Sigmoid colon (tissue), 7 donors: ENCODE measurements at places on chromosomes 11 and 22. TPM values are rescaled to one million over a fixed set of nuclear protein-coding genes. Genes with fewer than 3 reads are reported as not detected.
A peak's percentile ranks its signal among the peaks of the same experiment; 100 is the strongest.

GRCh38 chr11:90465553-90465952 lies 242.7 kb upstream of the CHORDC1 start:
- H3K27me3 ChIP-seq, result no peaks in the 10 kb centered on the region
- H3K27ac ChIP-seq, result no peak overlapping the region
- no peak overlapping the region for H3K4me3 ChIP-seq
- no peaks in the 10 kb centered on the region for H3K36me3 ChIP-seq

GRCh38 chr11:112941104-112941503 lies 20.1 kb upstream of the NCAM1 start:
- no peaks in the 10 kb centered on the region for H3K36me3 ChIP-seq
- DNase-seq, result no peak
- no peaks in the 10 kb centered on the region for H3K27me3 ChIP-seq

GRCh38 chr11:43164831-43165230 lies 147.0 kb upstream of the API5 start:
- no peaks in the 10 kb centered on the region for H3K36me3 ChIP-seq
- no peak for DNase-seq
- H3K27ac ChIP-seq, result no peak overlapping the region
- H3K4me3 ChIP-seq, result no peak overlapping the region
- H3K4me1 ChIP-seq, result no peaks in the 10 kb centered on the region

- H3K27ac ChIP-seq, result peak overlapping the region; percentile 36
- H3K36me3 ChIP-seq, result no peaks in the 10 kb centered on the region
- no peaks in the 10 kb centered on the region for H3K27me3 ChIP-seq
- peaks cover 11% of the 10 kb centered on the region for H3K4me1 ChIP-seq
- no peak for DNase-seq
Observed at GRCh38 chr11:2836315-2837095, 49.1 kb downstream of the CDKN1C start.

DNA sequence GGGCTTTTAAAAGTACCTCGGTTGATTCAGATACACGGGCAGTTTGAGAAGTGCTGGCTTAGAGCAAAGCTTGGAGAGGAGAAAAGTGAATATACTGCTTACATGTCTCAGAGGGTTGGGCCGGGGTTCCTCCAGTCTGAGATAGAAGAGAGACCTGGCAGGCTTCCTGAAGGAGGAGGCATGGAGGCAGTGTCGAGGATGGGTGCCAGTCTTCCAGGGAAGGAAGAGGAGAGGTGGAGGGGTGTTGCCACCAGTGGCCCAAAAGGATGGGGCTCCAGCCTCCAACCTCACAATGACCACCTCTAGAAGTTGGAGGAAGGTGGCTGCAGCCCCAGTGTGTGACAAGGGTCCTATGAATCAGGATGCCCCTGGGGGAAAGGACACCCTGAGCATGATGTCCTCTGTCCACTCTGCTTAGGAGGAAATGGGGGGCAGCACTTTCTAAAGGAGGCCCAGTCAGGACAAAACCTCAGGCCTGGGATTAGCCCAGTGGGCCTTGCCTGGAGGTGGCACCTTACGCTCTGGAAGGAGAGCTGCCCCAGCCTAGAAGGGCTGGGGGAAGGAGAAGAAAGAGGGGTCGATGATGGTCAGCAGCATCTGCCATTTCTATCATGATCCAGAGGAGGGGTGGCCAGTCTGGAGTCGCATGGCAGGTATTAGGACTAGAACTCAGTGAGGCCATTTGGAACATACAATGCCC lies 65.2 kb downstream of the CD82 start:
- H3K27ac ChIP-seq, result no peak overlapping the region
- peak; percentile 57 for DNase-seq
- H3K27me3 ChIP-seq, result no peaks in the 10 kb centered on the region
- peaks cover 60% of the 10 kb centered on the region for H3K4me1 ChIP-seq
- no peak overlapping the region for H3K4me3 ChIP-seq
- no peaks in the 10 kb centered on the region for H3K36me3 ChIP-seq

DNA sequence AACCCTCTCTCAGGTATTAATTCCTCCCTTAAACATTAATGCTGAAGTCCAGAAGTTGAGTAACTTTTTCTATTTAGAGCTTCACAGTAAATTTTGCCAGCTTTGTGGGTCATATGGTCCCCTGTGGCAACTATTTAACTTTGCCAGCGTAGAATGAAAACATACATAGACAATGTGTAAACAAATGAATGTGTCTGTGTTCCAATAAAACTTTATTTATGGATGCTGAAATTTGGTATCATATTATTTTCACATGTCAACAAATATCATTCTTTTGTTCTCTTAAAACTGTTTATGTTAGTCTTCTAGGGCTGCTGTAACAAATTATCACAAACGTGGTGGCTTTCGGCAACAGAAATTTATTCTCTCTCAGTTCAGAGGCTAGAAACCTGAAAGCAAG lies 85.1 kb downstream of the TMEM135 start:
- no peak overlapping the region for H3K27ac ChIP-seq
- no peak for DNase-seq
- no peaks in the 10 kb centered on the region for H3K36me3 ChIP-seq

GRCh38 chr11:70167723-70168404 lies 35.2 kb upstream of the FADD start:
- H3K36me3 ChIP-seq, result no peaks in the 10 kb centered on the region
- no peak overlapping the region for H3K4me3 ChIP-seq
- no peak overlapping the region for H3K27ac ChIP-seq
- H3K27me3 ChIP-seq, result no peaks in the 10 kb centered on the region
- no peaks in the 10 kb centered on the region for H3K4me1 ChIP-seq

DNA sequence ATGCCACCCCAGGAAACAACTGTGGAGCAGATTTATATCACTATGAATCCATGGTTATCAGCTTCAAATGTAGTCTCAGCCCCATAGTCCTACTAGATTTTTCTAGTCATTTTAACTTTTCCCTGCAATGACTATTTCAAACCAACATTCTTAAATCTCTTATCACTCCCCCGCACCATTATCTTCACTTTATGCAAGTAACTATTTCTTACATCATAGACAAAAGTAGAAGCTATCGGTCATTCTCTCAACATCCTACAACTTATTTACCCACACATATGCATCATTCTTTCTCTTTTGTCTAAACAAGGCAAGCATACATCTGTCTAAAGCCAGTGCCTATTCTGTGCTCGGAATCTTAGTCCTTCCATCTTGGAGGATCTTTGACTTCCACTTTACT lies 4.4 kb downstream of the TIMM10B start:
- no peak overlapping the region for H3K4me3 ChIP-seq
- peaks cover 14% of the 10 kb centered on the region for H3K4me1 ChIP-seq
- no peak overlapping the region for H3K27ac ChIP-seq
- H3K27me3 ChIP-seq, result no peaks in the 10 kb centered on the region
- no peak for DNase-seq
- H3K36me3 ChIP-seq, result no peaks in the 10 kb centered on the region

DNA sequence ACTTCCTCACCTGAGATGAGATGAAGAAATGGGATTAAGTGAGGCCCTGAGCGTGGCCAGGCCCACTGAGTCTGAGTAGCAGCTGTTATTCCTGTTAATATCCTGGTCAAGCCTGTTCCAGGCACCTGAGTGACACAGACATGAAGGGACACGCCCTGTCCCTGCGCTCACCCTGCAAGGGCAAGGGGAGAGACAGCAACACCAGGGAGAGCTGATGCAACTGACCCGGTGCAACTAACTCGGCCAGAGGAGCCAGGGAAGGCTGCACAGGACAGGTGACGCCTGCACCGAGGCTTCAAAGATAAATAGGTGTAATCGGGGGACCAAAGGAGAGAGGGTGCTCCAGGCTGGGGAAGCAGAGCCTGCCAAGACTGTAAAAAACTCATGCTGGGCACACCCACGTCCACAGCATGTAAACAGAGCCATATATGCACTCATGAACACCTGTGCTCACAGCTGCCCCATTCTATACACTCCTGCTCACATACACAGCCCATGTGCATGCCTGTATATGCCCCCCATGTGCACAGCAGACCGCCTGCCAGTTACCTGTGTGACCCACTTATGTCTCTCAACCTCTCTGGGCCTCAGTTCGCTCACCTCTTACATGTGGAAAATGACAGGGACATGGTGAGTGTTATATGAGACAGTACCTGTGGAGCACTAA lies 22.8 kb upstream of the GCAT start:
- no peak overlapping the region for H3K27ac ChIP-seq
- DNase-seq, result no peak
- H3K36me3 ChIP-seq, result no peaks in the 10 kb centered on the region
- no peaks in the 10 kb centered on the region for H3K4me1 ChIP-seq
- no peak overlapping the region for H3K4me3 ChIP-seq
- H3K27me3 ChIP-seq, result no peaks in the 10 kb centered on the region

GRCh38 chr11:72831521-72832300 lies 17.5 kb downstream of the ATG16L2 start:
- no peaks in the 10 kb centered on the region for H3K27me3 ChIP-seq
- DNase-seq, result peak; percentile 93
- no peak overlapping the region for H3K4me3 ChIP-seq
- H3K27ac ChIP-seq, result peak overlapping the region; percentile 15

DNA sequence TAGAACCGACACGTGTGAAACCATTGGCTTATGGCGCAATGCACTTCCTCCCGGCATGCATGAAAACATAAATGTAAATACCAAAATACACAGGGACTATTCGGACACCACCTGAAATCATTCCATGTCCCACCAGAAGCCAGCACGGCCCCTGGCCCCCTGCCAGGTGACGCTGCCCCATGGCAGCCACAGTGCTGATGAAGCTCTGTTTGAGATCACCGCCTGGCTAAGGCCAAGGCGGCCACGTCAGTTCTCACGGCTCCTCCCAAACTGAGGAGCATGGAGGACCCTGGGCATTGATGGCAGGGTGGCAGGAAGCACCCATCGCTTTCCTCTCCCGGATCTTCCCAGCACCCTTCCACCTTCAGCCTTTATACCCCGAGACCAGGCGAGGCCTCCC lies 89.5 kb downstream of the CDKN1C start:
- peak; percentile 54 for DNase-seq
- no peaks in the 10 kb centered on the region for H3K36me3 ChIP-seq
- no peaks in the 10 kb centered on the region for H3K27me3 ChIP-seq
- H3K4me1 ChIP-seq, result peaks cover 11% of the 10 kb centered on the region
- H3K4me3 ChIP-seq, result no peak overlapping the region

- DNase-seq, result peak; percentile 69
- peaks cover 14% of the 10 kb centered on the region for H3K4me1 ChIP-seq
- H3K27me3 ChIP-seq, result no peaks in the 10 kb centered on the region
- peak overlapping the region; percentile 75 for H3K4me3 ChIP-seq
- H3K27ac ChIP-seq, result peak overlapping the region; percentile 88
- no peaks in the 10 kb centered on the region for H3K36me3 ChIP-seq
Observed at GRCh38 chr22:38569181-38569971, 607 bp downstream of the DMC1 start.

Gene OR56A1
- not detected for total RNA-seq

Gene OR10G7
- total RNA-seq, result not detected

Gene LDHAL6A
- not detected for total RNA-seq

Gene MFRP
- total RNA-seq, result not detected

Gene DPAGT1
- 16.6 TPM for total RNA-seq

Gene ZNRF3
- total RNA-seq, result 10.0 TPM
